T-helper 2 cell treated with Interferon-gamma antibody and Interleukin-4, amounts not matched to agents 5 μg/mL and 100 μg/mL, for 36 hours (primary cell): ENCODE measurements at places on chromosomes 13 and 19.

DNA sequence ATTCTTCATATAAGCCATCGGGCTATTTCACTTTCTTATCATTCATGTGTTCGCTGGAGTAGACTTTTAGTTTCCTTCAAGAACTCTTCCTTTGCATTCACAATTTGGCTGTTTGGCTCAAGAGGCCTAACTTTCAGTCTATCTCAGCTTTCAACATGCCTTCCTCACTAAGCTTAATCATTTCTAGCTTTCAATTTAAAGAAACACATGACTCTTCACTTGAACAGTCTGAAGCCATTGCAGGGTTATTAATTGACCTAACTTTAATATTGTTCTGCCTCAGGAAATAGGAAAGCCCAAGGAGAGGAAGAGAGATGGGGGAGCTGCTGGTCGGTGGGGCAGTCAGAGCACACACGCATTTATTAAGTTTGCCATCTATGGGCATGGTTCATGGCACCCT is 158.1 kb downstream of the SUCLA2 start:
- no peak for DNase-seq

GRCh38 chr13:37097076-37097475 is 8.4 kb downstream of the CSNK1A1L start:
- no peak for DNase-seq

DNA sequence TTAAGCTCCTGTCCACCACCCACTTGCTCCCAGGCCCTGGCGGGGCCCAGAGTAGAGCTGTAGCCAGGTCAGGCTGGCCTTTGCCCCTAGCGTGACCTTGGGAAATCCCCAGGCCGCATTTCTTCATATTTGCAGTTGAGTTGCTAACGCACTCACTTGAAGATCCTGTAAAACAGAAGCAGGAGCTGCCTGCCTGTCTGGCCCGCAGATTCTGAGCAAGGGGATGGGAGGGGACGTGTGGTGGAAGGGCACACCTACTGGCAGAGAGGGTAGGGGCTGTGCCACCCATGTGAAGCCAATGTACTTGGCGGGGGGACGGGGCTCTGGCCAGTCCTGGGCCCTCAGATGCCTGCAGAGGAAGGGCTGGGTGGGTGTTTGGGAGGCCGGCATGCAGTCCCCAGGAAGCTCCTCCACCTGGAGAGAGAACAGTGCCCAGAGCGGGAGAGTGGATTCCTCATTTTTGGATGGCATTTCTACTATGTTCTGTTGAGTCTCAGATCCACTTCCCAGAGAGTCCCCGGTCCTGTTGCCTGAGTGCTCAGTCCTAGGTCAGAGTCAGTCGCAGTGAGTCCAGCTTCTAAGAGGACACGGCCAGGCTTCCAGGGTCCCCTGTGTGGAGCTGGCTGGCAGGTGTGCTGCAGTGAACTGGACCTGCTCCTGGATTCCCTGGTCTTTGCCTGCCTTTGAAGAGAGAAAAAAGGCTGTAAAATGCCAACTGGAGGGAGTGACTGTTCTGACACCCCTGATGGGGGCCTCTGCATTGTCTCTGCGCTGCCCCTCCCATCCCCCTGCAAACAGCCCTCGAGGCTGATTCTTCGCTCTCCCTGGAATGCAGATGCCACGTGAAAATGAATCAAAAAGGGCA is 62.9 kb downstream of the GGACT start:
- DNase-seq, result no peak

- DNase-seq, result no peak
Measured at GRCh38 chr13:83515268-83516015, 366.8 kb downstream of the SLITRK1 start.

- DNase-seq, result no peak
Measured at GRCh38 chr13:34408640-34409039, 533.4 kb upstream of the NBEA start.
